ENCODE measurements at places on chromosomes 1 and 21. TPM values are rescaled to one million over a fixed set of nuclear protein-coding genes. Genes with fewer than 3 reads are reported as not detected.

GRCh38 chr1:42779725-42780124 lies 5.1 kb upstream of the TMEM269 start:
- no peak overlapping the region for H3K27ac ChIP-seq
- peaks cover 4% of the 10 kb centered on the region for H3K36me3 ChIP-seq
- no peaks in the 10 kb centered on the region for H3K27me3 ChIP-seq
- no peak for DNase-seq
- H3K4me1 ChIP-seq: peaks cover 2% of the 10 kb centered on the region

The LIN28A gene
- total RNA-seq: not detected

The NRIP1 gene
- 29.4 TPM for total RNA-seq

The PLA2G2F gene
- not detected for total RNA-seq

GRCh38 chr1:109188200-109188599 lies 25.5 kb upstream of the SARS1 start:
- no peak overlapping the region for H3K27ac ChIP-seq
- no peaks in the 10 kb centered on the region for H3K27me3 ChIP-seq
- no peaks in the 10 kb centered on the region for H3K36me3 ChIP-seq

- peaks cover 39% of the 10 kb centered on the region for H3K36me3 ChIP-seq
- no peak for DNase-seq
- no peaks in the 10 kb centered on the region for H3K27me3 ChIP-seq
Observed at GRCh38 chr1:2556678-2557481, 709 bp downstream of the TNFRSF14 start.

DNA sequence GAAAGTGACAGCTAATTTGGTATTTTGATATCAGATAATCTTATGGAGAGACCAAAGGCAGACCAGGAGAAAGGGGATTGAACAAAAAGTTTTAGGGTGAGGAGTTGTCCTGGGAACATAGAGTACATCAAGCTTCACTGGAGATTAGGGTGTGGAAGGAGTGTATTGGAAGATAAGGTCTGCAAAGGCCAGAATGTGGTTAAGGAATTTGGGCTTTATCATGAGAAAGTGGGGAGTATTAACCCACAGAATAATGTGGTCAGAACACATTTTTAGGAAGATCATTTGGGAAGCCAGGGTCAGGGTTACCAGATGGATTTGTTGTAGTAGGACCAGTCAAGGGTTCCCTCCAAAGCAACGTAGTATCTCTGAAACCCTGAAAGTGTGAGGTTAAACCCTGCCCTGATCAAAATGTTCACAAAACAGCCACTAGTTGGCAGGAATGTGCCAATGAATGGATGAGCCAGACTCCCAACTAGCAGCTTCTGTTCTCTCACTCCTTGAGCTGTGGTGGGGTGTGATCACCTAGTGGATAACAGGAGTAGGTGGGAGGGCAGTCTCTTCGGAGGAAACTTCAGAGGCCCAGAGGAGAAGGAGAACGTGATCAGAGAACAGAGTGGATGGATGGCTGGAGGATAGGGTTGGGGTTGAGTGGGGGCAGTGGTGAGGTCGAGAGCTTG lies 35.8 kb downstream of the SLC2A1 start:
- no peak overlapping the region for H3K4me3 ChIP-seq
- H3K27ac ChIP-seq: peak overlapping the region; percentile 91
- H3K4me1 ChIP-seq: peaks cover 7% of the 10 kb centered on the region
- H3K27me3 ChIP-seq: no peaks in the 10 kb centered on the region
- DNase-seq: no peak
- H3K36me3 ChIP-seq: peaks cover 18% of the 10 kb centered on the region

GRCh38 chr1:21021311-21021710 lies 155.4 kb downstream of the EIF4G3 start:
- H3K36me3 ChIP-seq: no peaks in the 10 kb centered on the region
- H3K4me1 ChIP-seq: peaks cover 30% of the 10 kb centered on the region
- no peak overlapping the region for H3K4me3 ChIP-seq
- H3K27ac ChIP-seq: peak overlapping the region; percentile 91
- H3K27me3 ChIP-seq: no peaks in the 10 kb centered on the region

The CACHD1 gene
- 1.9 TPM for total RNA-seq

All from esophagus squamous epithelium (tissue), 5 donors.